ENCODE measurements at places on chromosomes 4 and X. TPM values are rescaled to one million over a fixed set of nuclear protein-coding genes. Genes with fewer than 3 reads are reported as not detected.

GRCh38 chrX:74344280-74344622 is 40.3 kb downstream of the ZCCHC13 start:
- DNase-seq, result no peak

DNA sequence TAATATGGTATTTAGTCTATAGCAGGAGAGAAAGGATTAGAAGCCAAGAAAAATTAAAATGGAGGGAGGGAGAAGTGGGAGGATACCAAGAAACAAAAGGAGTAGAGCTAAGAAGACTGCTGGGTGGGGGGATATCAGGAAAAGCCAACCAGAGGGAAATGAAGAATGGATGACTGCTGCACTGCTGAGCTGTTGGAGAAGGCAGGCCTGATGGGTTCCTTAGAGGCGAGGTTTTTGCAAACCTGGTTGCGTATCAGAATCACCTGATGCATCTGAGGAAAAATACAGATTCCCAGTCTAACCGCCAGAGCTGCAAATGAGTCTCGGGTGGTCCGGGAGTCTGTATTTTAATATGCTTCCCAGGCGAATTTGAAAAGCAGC is 1.5 kb downstream of the PGRMC1 start:
- no peak for DNase-seq

GRCh38 chrX:39843318-39843717 is 254.4 kb downstream of the BCOR start:
- DNase-seq, result no peak

- no peak for DNase-seq
Observed at GRCh38 chr4:138945401-138945800, 70.2 kb upstream of the NOCT start.

CCNA2 gene
- 171 TPM for total RNA-seq

MAGEA10 gene
- total RNA-seq, result not detected

TRIM75 gene
- total RNA-seq, result not detected

HHIP gene
- total RNA-seq, result 0.52 TPM

XKRX gene
- 0.90 TPM for total RNA-seq

CTAG1A gene
- total RNA-seq, result not detected

All from H7 (cell line).